ENCODE measurements at places on chromosomes 1 and 21.

GRCh38 chr1:247212012-247212411 lies 40.2 kb upstream of the ZNF124 start:
- no peak for DNase-seq

DNA sequence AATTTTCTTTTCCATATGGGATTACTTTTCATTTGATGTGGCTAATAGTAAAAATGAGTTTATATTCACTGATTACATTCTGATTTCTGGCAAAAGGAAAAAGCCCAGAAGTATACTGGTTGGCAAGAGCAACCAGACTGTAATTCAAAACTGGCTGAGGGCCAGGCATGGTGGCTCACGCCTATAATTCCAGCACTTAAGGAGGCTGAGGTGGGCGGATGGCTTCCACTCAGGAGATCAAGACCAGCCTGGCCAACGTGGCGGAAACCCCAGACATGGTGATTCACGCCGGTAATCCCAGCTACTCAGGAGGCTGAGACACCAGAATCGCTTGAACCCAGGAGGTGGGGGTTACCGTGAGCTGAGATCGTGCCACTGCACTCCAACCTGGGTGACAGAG lies 14.5 kb downstream of the SYT11 start:
- DNase-seq: no peak

DNA sequence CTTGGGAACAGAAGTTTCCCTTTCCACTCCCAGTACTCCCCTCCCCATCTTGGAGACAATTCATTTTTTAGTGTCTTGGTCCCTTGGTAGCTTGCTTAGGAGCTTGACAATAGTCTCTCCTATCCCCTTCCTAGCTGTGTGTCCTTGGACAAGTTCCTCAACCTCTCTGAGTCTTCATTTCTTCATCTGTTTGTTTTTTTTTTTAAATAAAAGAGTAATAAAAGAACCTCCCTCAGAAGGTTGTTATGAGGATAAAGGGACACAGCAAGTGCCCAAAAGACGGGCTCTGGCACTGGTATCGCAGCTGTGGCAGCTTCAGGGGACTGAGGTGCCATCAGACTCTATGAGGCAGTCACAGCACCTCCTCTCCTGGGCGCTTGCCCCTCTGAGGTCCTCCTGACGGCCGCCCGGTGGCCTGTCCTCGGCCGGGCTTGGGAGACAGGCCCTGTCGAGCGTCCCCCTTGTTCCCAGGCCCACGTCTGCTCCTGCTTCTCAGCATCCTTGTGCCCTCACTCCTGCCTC lies 689.2 kb downstream of the MATN1 start:
- no peak for DNase-seq

- DNase-seq: no peak
These were observed 140.2 kb downstream of the TRABD2B start for GRCh38 chr1:47856996-47857395.

Data from activated effector memory CD4-positive, alpha-beta T cell treated with anti-CD3 and anti-CD28 coated beads, Interleukin-2, amount 50 U/mL, for 16 hours (primary cell).